Stimulated activated CD8-positive, alpha-beta memory T cell treated with anti-CD3 and anti-CD28 coated beads, Interleukin-15, amount 100 ng/mL, for 4 hours (primary cell): ENCODE measurements at places on chromosomes 3 and 15.

DNA sequence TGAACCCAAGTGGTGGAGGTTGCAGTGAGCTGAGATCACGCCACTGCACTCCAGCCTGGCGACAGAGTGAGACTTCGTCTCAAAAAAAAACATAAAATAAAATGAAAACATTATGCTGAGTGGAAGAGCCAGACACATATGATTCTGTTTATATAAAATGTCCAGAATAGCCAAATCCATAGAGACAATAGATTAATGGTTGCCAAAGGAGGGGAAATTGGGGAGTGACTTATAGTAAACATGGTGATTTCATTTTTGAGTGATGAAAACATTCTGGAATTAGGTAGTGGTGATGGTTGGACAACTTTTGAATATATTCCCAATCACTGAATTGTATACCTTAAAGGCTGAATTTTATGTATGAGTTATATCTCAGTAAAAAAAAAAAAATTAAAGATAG lies 172.0 kb upstream of the BFSP2 start:
- no peak for DNase-seq

- no peak for DNase-seq
These were observed 195.6 kb downstream of the UBE3A start for GRCh38 chr15:25242957-25243799.

GRCh38 chr3:23665741-23666140 lies 140.0 kb upstream of the UBE2E1 start:
- no peak for DNase-seq

- DNase-seq = no peak
These were observed 4.6 kb upstream of the CX3CR1 start for GRCh38 chr3:39284457-39284881.

DNA sequence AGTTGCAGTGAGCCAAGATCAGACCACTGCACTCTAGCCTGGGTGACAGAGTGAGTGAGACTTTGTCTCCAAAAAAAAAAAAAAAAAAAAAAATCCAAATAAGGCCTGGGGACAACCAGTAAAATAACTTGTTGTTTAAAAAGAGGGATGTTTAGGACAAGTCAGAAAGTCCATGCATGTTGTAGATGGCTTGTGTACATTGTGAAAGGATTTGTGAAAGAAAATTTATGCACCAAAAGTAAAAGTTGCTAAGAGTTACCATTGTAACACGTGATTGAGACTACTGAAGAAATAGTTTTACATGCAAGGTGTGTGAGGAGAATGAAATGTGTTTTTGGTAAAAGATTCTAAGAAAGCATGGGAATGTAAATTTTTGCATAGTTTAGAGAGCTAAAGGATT lies 35.7 kb upstream of the SEC61A1 start:
- DNase-seq = no peak

- DNase-seq = no peak
These were observed 6.9 kb upstream of the CA12 start for GRCh38 chr15:63388511-63388910.
